CD14-positive monocyte (primary cell): ENCODE measurements at places on chromosomes 5 and 9. TPM values are rescaled to one million over a fixed set of nuclear protein-coding genes. Genes with fewer than 3 reads are reported as not detected.

Gene FOXD4L4
- not detected for polyA plus RNA-seq

Gene HACD4
- polyA plus RNA-seq = 23.9 TPM

Gene LCNL1
- polyA plus RNA-seq = 0.04 TPM in 2 replicates

Gene PBX3
- polyA plus RNA-seq = 7.1 TPM

Gene ZFR
- polyA plus RNA-seq = 21.6 and 29.8 TPM in 2 replicates
